ENCODE measurements at places on chromosomes 11 and 22.
A peak's percentile ranks its signal among the peaks of the same experiment; 100 is the strongest.

- no peak for DNase-seq
These were observed 1518.2 kb upstream of the TENM4 start for GRCh38 chr11:80958987-80959386.

DNA sequence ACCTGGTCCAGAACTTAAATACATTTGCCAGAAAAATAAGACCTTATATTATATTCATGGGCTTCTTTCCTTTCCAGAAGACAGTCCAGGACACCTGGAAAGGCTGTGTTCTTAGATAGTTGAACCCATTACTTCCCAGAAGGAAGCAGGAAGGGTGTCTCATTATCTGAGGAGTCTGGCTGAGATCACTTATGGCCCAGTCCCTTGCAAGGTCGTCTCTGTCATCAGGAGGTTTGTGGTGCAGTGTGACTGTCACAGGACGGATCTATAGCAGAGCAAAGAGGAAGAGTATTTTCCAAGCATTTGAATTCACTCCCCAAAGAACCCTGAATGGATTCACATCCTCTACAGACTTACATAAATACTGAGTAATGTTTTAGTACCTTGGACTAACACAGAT lies 270.7 kb upstream of the MTNR1B start:
- no peak for DNase-seq

DNA sequence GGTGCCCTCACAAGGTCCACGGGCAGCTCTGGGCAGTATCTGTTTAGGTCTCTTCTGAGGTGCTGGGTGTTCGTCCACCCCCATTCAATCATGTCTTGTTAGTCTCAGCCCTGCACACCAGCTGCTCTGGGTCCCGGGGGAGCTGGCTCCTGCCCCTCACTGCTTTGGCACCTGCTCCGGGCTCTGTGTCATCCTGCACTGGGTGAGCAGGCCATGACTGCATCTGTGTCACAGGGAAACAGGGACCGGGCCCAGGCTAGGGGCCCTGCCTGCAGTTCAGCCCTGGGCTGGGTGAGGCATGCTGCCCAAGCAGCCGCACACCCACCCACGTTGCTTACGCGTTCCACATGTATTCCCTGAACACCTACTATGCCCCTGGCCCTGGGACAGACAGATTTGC lies 43.9 kb downstream of the ELFN2 start:
- DNase-seq, result peak; percentile 66

- DNase-seq, result peak; percentile 56
These were observed 46.5 kb upstream of the FIBIN start for GRCh38 chr11:26947379-26947844.

GRCh38 chr11:839875-840617 lies 2.3 kb downstream of the POLR2L start:
- DNase-seq, result no peak

DNA sequence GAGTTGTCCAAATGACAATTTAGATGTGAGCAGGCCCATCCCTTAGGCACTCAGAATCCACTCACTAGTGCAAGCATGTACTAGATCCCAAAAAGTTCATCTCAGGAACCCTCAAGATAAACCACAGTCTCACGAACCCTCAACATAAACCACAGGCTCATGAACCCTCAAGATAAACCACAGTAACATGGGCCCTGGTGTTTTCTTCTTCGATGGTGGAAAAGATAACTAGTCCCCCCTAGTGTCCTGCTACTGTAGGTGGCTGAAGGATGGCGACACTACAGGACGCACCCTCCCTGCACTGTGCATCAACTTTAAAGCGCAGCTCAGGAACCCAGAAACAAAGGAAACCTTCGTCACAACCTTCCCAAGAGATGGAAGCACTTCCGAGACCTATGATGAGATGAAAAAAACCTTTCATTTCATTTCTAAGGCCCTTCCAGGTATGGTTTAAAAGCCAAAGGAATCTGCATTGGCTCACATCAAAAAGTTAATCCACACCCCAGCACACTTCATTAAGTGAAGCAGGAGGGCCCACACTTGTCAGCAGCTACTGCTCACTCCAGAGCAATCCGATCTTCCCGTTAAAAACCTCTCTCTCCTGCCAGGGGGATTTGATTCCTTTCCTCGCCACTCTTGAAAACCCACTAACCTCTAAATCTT lies 2.4 kb downstream of the LARGE1 start:
- DNase-seq, result no peak

DNA sequence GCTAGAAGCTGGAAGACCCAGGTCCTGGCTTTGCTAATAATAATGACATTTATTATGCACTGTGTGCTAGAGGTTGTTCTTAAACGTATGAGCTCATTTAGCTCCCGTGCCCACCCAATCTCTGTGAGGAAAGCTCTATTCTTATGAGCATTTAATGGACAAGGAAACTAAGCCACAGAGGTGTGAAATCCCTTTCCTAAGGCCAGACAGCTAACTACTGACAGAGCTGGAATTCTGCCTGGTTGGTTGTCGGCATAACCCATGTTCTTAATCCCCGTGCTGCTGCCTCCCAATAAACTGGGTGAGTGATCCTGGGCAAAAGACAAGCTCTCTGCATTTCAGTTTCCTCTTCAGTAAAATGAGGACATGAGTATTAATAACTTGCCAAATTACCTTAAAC lies 49.4 kb downstream of the SNX19 start:
- DNase-seq, result no peak

DNA sequence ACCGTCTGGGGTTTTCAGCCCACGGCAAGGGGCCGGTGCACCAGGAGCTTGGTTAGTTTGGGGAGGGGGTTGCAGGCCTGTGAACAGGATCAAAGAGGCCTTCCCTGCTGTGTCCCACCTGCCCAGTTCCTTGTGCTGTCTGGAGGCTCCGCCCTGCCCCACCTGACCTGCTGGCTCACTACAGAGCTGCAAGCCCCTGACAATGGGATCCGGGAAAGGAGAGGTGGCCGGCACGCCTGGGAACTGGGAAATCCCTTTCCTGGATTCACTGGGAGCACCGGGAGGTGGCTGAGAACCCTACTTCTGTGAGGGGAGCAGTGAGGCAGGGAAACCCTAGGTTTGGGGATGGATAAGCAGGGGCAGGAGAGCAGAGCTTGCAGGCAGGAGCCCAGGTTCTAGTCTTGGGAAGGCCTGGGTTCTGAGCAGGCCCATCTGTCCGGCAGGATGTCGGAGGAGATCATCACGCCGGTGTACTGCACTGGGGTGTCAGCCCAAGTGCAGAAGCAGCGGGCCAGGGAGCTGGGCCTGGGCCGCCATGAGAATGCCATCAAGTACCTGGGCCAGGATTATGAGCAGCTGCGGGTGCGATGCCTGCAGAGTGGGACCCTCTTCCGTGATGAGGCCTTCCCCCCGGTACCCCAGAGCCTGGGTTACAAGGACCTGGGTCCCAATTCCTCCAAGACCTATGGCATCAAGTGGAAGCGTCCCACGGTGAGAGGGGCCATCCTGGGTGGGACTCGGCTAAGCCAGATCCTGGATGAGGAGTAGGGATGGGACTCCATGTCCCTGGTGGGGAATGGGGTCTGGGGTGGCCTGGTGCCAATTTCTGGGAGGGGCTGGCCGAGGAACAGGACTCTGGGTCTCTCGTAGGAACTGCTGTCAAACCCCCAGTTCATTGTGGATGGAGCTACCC lies 786 bp downstream of the CAPN1 start:
- no peak for DNase-seq

DNA sequence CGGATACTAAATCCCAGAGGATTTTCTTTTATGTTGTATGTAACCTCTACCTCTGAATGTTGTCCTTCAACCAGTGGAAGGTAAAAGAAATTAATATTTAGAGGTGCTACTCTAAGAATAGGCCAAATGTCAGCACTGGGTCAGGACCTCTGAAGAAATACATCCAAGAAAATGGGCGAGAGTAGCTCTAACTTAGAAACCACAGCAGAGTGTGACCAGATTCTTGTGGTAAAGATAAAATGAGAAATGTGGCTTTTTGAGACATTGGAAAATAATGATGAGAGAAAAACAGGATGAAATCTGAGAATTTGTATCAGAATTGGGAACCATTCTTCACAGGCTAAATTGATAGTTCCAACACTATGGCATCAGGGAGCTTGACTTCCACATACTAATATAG lies 63.5 kb downstream of the CSTPP1 start:
- no peak for DNase-seq

- DNase-seq, result no peak
These were observed 1.6 kb downstream of the ALX4 start for GRCh38 chr11:44308256-44308922.

DNA sequence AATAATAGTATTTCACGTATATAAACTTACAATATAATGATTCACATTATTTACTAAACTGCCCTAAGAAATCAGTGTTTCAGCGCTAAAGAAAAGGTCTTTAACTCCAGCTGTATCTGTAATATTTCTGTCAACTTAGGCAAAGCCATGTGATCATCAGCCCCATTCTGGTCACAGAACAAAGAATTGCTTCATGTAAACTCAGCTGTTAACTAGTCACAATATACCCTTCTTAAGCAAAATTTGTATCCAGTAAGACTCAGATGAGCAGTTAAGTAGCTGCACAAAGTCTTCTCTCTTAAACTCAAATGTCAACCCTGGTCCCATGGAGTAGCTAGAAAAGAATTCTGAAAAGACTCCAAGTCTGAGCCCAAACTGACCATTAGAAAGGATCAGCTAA lies 26.6 kb downstream of the HPS5 start:
- no peak for DNase-seq

DNA sequence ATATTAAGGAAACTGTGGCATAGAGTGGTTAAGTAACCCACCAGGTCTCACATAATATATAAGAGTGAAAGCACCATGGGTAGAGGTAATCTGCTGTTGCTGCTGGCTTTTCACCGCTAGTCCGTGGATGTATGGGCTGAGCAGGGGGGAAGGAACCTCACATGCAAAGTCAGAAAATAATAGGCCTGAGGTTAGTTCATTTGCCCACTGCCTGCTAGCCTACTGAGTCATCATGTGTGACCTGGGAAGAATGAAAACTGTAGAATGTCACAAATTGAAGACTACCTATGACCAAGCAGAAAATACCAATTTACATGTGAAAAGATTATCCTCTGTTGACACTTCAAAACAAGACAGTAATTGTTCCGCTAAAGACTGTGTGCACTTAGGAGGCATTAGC lies 560.1 kb upstream of the FAT3 start:
- DNase-seq, result no peak

DNA sequence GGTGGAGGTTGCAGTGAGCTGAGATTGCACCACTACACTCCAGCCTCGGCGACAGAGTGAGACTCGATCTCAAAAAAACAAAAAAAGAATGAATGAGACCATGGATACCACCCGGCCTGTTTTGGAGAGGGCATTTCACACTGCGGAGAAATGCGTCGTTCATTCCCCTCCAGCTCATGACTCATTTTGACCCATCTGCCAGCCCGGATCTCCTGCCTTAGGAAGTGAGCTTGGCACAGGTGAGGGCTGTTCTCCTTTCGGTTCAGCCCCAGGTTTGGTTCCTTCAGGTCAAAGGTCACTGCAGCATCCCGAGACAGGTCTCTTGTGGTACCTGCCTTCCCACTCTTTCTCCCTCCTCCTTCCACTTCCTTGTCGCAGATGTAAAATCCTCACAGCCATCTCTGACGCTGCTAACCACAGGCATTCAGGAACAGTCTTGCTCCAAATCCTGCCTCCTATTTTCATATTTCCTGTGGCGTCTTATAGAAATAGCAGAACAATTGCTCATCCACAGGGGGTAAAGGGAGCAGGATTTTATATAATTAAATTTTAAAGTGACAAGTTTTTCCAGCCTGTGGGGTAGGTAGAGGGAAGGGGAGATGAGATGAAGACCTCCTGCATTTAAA lies 517.9 kb downstream of the NTM start:
- peak; percentile 34 for DNase-seq

DNA sequence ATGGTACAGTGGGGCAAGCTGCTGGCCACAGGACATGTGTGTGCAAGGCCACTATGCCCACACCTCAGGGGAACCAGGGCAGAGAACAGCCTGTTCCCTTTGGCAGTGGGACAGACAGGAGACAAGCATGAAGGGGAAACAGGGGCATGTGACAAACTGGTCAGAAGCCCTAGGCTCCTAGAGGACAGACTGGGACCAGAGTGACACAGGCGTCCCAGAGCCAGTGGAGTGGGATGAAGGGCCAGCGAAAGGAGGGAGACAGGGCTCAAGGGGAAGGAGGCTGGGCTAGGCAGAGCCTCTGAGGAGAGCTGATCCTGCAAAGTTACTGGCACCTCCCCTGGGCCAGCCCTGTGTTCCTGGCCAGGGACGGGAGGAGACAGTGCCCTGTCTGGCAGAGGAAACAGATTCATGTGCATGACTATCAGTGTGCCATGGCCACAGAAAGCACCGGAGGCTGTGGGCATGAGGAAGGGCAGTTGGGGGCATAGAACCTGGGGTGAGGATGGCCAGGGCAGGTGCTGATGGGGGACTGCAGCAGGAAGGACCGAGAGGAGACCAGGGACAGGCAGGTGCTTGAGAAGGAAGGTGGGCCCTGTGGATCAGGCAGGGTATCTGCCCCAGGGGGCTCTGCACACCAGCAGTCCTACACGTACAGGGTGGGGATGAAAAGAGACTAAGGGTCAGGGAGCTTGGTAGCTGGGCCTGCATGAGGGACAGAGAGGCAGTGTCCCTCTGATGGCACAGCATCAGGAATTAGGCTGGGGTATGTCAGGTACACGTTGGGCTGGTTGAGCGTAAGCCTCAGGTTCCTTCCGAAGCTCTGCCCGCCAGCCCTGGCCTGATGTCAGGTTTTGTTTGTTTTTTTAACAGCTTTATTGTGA lies 9.8 kb downstream of the DERL3 start:
- DNase-seq, result no peak

DNA sequence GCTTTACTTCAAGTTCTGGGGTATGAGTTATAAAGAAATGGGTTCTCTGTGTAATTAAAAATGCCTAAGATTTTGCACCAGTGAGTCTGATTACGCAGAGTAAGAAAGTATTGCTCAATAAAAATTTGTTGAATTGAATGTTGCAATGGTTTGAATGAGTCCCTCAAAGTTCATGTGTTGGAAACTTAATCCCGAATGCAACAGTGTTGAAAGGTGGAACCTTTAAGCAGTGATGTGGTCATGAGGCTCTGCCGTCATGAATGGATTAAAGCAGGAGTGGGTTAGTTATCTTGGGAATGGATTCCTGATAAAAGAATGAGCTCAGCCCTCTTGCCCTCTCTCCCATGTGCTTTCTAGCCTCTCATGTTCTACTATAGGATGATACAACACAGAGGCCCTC lies 52.6 kb upstream of the SESN3 start:
- no peak for DNase-seq

GRCh38 chr11:47236482-47236881 lies 12.1 kb downstream of the ACP2 start:
- DNase-seq, result no peak

GRCh38 chr22:26722159-26722558 lies 64.8 kb downstream of the MIAT start:
- DNase-seq, result no peak

- peak; percentile 11 for DNase-seq
These were observed 60.2 kb downstream of the SMIM38 start for GRCh38 chr11:69215784-69216415.

- no peak for DNase-seq
These were observed 232.2 kb downstream of the FAM76B start for GRCh38 chr11:95557376-95557775.

All from femur (tissue), 1 donor.